Stimulated activated CD8-positive, alpha-beta memory T cell treated with anti-CD3 and anti-CD28 coated beads, Interleukin-12 subunit alpha, Interleukin-12 subunit beta, amount 100 ng/mL, for 1 hour (primary cell): ENCODE measurements at places on chromosomes 12 and 14.
A peak's percentile ranks its signal among the peaks of the same experiment; 100 is the strongest.

GRCh38 chr14:59274991-59275391 lies 86.5 kb downstream of the DAAM1 start:
- DNase-seq, result no peak

DNA sequence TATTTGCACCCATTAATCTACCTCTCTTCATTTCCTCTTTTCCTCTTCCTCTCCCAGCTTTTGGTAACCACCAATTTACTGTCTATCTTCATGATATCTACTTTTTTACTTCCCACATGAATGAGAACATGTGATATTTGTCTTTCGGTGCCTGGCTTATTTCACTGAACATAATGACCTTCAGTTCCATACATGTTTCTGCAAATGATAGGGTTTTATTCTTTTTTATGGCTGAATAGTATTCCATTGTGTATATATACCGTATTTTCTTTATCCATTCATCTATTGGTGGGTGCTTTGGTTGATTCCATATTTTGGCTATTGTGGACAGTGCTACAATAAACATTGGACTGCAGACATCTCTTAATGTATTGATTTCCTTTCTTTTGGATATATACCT lies 49.0 kb upstream of the STRN3 start:
- no peak for DNase-seq

DNA sequence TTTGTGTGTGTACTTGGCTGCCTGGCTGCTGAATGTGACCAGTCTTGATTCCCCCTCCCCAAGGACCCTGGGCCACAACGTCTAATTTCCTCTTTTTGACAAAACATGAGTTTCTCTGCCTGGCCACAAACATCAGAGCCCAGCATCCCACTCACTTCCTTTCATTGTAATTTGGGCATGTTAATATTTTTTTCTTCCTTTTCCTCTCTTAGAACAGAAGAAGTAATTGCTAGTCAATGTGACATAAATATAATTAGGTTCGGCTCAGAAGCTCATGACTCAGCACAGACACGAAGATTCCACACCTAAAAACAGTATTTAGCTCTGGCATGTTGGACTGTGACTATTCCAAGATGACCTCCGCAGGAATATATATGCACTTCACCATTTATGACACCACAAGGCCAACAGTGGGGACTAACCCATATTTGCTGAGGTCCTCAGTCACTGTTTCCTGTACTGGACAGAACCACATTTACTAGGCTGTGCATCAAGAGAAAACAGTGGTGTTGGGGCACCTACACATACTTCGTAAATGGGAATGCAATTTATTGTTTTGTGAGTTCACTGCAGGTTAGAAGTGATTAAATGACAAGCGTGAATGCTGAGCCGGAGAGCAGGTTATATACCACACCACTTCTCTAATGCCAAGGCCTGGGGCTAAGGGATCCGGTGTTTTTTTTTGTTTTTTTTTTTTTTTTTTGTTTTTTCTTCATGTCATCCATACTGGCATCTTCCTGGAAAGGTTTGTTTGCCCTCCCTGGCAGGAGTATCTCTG lies 4.2 kb downstream of the GSG1 start:
- DNase-seq, result no peak

GRCh38 chr14:88327497-88327896 lies 4.4 kb upstream of the KCNK10 start:
- no peak for DNase-seq

GRCh38 chr12:69298947-69299346 lies 49.2 kb upstream of the LYZ start:
- no peak for DNase-seq

DNA sequence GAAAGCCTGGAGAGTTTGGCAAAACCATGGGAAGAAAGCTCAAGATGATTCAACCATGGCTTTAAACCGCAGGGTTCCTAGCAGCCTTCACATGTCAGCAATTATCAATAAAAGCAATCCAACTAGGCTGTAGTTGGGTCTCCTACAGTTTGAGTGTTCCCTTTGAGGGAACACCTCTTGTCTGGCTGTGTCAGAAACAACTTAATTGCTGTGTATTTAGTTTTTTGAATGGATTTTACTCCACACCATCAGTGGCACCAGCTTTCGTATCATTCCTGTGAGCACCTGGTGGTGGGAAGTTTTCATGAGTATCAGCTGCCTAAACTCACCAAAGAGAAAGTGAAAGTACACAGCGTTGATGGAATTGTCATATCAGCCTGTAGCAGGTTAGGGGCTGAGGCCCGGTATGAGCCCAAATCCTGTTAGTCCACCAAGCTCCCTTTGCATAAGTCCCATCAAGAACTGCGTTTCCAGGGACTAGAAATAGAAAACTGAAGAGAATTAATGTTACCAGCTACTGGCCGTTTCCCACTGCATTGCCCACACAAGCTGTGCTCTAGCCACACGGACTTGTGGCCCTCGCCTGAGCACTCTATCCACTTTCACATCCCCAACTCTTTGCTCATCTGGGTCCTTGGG lies 10.9 kb upstream of the IL26 start:
- peak; percentile 6 for DNase-seq

- no peak for DNase-seq
These were observed 413.6 kb downstream of the TMEM121 start for GRCh38 chr14:105939810-105940508.

DNA sequence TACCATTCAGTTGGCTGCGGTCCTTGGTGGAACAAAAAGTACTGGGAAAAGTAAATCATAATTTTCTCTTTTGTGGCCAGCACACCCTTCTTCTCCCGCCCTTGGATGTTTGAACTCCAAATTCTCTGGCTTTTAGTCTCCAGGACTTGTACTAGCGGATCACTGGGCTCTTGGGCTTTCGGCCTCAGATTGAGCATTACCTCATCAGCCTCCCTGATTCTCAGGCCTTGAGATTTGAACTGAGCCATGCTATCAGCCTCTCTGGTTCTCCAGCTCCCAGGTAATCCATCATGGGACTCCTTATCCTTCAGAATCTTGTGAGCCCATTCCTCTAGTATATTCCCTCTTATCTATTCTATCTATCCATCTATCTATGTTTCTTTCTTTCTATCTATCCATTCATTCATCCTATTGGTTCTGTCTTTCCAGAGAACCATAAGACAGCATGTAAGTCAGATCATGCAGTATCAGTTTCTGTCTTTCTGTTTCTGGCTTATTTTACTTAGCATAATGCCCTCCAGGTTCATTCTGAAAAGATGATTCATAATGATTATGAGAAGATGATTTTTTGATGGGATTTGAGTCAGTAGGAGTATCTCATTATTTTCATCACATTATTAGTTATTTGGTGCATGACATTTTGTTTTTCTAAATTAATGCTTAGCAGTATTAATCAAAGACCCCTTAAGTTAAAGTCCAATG lies 814.9 kb downstream of the LRFN5 start:
- no peak for DNase-seq

- DNase-seq, result no peak
These were observed 187.7 kb downstream of the GALC start for GRCh38 chr14:87805315-87805723.

DNA sequence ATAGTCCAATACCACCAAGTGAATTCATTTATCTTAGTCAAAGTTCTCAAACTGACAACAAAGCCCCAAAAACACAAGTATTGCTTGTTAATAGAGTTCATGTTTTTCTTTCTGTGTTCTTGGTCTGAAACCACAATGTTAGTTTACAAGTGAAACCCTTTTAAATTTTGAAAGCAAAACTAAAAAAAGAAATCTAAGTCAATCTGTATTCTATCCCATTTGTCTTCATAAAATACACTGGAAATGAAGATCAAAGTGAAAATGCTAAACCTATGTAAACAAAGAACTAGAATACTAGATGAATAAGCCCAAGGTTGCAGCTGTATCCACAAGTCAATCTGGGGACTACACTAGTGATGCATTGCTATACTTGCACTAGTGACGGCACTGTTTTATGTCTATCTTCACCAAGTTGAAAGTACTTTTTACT lies 10.4 kb downstream of the MAP4K5 start:
- DNase-seq, result no peak

DNA sequence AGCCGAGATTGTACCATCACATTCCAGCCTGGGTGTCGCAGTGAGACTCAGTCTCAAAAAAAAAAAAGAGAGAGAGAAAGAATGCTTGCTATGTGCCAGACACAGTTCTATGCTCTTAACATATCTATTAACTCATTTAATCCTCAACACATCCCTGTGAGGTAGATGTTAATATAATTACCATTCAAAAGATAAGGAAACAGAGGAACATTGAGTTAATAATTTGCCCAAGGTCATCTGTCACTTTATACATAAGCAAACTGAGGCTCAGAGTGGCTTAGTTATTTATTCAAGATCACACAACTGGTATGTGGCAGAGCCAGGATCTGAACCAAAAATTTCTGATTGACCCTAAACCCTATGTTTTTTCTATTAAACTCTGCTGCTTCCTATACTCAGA lies 116.1 kb upstream of the BCAT1 start:
- DNase-seq, result no peak

DNA sequence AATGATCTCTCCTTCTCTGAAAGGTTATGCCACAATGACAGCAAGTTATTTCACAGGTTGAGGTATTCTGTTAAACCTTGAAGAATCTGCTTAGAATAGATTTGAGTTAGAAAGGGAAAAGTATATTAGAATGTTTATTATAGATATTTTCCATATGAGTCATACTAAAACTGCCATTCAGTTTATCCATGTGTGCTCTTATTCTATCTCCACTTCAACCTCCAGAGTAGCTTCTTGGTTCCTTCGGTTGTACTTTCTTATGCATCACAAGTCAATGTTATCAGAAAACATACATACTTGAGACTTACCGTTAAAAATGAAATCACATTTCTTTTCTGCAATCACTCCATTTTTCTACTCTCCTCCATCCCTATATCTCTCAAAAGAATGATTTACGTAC lies 197.7 kb downstream of the BCAT1 start:
- DNase-seq, result no peak

- peak; percentile 0 for DNase-seq
These were observed 65.1 kb upstream of the GPHB5 start for GRCh38 chr14:63383776-63384367.

DNA sequence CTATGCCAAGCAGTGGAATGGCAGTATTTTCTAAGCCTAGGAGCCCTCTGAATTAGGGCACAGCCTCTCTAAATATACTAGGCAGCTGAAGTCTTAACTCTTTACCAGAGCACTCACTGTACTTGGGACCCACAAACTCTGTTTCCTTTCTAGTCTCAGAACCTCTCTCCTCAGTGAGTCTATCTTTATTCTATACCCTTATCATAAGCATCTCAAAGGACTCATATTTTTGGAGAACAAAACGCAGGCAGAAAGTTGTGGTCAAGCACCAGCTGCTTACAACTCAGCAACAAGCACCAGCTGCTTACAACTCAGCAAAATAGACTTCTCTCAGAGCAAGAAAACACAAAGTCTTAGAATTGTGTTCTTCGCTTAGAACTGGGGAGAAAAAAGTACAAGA lies 993 bp downstream of the CCDC196 start:
- DNase-seq, result no peak

- no peak for DNase-seq
These were observed 66.8 kb downstream of the CLIP1 start for GRCh38 chr12:122355706-122356105.

GRCh38 chr12:93502802-93503623 lies 35.7 kb downstream of the MRPL42 start:
- peak; percentile 54 for DNase-seq

DNA sequence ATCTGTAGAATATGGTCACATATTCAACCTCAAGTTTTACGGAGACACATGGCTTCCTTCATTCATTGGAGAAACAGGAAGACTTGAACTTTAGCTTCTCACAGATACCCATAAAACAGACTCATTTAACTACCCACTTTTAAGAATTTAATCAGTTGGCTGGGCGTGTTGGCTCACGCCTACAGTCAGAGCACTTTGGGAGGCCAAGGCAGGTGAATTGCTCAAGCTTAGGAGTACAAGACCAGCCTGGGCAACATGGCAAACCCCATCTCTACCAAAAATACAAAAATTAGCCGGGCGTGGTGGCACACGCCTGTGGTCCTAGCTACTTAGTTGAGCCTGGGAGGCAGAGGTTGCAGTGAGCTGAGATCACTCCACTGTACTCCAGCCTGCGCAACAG lies 64.7 kb upstream of the STAC3 start:
- DNase-seq, result no peak
